ENCODE measurements at places on chromosomes 11 and 22. TPM values are rescaled to one million over a fixed set of nuclear protein-coding genes. Genes with fewer than 3 reads are reported as not detected.

- DNase-seq, result no peak
- no peaks in the 10 kb centered on the region for H3K36me3 ChIP-seq
- H3K4me1 ChIP-seq, result no peaks in the 10 kb centered on the region
- H3K4me3 ChIP-seq, result no peak overlapping the region
- no peaks in the 10 kb centered on the region for H3K27me3 ChIP-seq
Measured at GRCh38 chr11:8199676-8200075, 30.9 kb upstream of the RIC3 start.

DNA sequence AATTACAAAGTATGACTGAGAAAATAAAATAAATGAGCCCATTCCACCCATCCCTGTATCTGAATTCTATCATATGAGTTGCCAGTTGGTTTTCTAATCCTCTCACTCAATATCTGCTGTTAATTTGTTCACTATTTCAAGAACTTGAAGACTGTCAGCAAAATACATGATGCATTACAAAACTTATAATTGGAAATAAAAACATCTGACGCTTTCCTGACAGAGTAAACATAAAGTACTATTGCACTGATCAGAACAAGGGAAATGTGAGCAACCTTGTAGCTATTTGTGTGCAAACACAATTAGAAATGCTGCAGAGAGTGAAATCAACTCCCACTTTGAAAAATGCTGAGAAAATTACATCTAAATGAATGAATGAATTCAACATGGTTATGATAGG is 97.1 kb downstream of the MPPED2 start:
- DNase-seq, result no peak
- peaks cover 32% of the 10 kb centered on the region for H3K4me1 ChIP-seq
- H3K27ac ChIP-seq, result peak overlapping the region; percentile 67
- no peak overlapping the region for H3K4me3 ChIP-seq
- H3K36me3 ChIP-seq, result no peaks in the 10 kb centered on the region

DNA sequence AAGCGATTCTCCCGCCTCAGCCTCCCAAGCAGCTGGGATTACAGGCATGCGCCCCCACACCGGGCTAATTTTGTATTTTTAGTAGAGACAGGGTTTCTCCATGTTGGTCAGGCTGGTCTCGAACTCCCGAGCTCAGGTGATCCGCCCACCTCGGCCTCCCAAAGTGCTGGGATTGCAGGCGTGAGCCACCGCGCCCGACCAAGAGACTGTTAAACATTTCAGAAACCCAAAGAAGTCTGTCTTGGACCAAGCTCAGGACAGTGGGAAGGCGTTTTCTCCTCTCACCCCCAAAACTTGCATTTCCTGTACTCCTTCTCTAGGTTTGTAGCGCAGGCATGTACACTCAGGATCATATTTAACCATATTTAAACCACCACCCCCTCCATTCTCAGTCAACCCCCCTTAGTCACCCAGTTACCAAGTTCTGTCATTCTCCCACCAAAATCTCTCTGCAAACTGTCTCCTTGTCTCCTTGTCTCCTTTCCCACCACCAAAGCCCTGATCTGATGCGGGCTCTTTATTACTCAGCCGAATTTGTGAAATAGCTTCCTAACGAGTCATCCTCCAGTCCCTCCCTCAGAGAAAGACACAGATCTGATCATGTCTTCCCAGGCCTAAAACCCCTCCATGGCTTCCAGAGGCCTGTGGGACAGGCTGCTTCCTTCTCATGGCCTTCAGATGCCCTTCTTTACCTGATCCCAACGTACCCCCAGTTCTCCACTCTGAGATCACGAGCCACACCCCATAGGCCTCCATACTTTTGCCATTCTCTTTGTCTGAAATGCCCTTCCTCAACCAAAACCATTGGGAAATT is 29.0 kb upstream of the CREB3L1 start:
- H3K36me3 ChIP-seq, result no peaks in the 10 kb centered on the region
- no peak overlapping the region for H3K27ac ChIP-seq
- DNase-seq, result no peak
- H3K27me3 ChIP-seq, result no peaks in the 10 kb centered on the region
- no peak overlapping the region for H3K4me3 ChIP-seq

GRCh38 chr11:113159988-113160807 is 154.2 kb upstream of the TTC12 start:
- no peaks in the 10 kb centered on the region for H3K4me1 ChIP-seq
- no peaks in the 10 kb centered on the region for H3K27me3 ChIP-seq
- H3K27ac ChIP-seq, result no peak overlapping the region
- DNase-seq, result no peak

DNA sequence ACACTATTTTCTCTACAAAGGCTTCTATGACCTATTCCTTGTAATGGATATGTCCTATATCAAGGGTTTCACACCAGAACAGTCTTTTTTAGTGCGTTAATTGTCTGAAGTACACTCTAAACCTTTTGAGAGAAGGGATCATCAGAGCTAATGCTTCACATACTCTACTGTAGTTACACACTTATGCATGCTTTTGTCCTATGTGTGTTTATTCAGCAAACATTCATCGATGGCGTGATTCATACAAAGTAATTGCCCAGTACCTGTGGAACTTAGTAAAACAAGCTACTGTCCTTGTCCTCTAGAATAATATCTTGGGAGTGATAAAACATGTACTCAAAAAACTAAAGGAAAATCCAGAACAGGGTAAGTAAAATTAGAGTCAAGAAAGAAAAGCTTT is 139.2 kb downstream of the GUCY1A2 start:
- no peaks in the 10 kb centered on the region for H3K4me1 ChIP-seq
- H3K36me3 ChIP-seq, result no peaks in the 10 kb centered on the region
- DNase-seq, result no peak

DNA sequence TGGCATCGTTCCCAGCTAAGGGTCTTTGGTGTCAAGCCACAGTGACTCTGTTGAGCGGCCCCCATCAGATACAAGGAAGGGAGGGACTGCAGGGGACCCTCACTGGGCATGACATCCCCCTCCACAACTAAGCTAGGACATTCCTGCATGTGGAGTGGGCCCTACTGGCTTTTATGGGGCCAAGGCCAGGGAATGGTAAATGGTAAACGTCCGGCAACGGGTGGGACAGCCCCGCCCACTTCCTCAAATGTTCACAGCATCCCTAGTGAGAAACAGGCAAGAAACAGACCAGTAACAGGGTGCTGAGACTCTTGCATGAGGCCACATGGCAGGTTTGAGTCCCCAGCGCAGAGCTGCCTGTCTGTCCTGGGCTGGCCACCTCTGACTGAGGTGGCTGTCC is 4.4 kb downstream of the TMPRSS6 start:
- H3K4me1 ChIP-seq, result no peaks in the 10 kb centered on the region
- H3K36me3 ChIP-seq, result no peaks in the 10 kb centered on the region
- no peak overlapping the region for H3K27ac ChIP-seq
- H3K4me3 ChIP-seq, result no peak overlapping the region
- no peak for DNase-seq

GRCh38 chr11:19679952-19680828 is 32.4 kb upstream of the NAV2 start:
- no peaks in the 10 kb centered on the region for H3K27me3 ChIP-seq
- peaks cover 71% of the 10 kb centered on the region for H3K4me1 ChIP-seq
- no peaks in the 10 kb centered on the region for H3K36me3 ChIP-seq
- DNase-seq, result peak; percentile 98

GRCh38 chr11:123641495-123641840 is 13.0 kb downstream of the SCN3B start:
- no peaks in the 10 kb centered on the region for H3K27me3 ChIP-seq
- no peaks in the 10 kb centered on the region for H3K4me1 ChIP-seq
- H3K36me3 ChIP-seq, result no peaks in the 10 kb centered on the region
- no peak overlapping the region for H3K27ac ChIP-seq
- H3K4me3 ChIP-seq, result no peak overlapping the region

GRCh38 chr11:3003396-3004231 is 11.5 kb upstream of the NAP1L4 start:
- H3K36me3 ChIP-seq, result peaks cover 38% of the 10 kb centered on the region
- no peak overlapping the region for H3K27ac ChIP-seq
- no peaks in the 10 kb centered on the region for H3K27me3 ChIP-seq
- no peak overlapping the region for H3K4me3 ChIP-seq

GRCh38 chr11:2668876-2669275 is 30.9 kb downstream of the KCNQ1OT1 start:
- H3K27ac ChIP-seq, result no peak overlapping the region
- no peak for DNase-seq
- H3K27me3 ChIP-seq, result no peaks in the 10 kb centered on the region
- H3K36me3 ChIP-seq, result no peaks in the 10 kb centered on the region

- H3K27me3 ChIP-seq, result no peaks in the 10 kb centered on the region
- DNase-seq, result no peak
- H3K36me3 ChIP-seq, result peaks cover 12% of the 10 kb centered on the region
Measured at GRCh38 chr11:6618117-6619003, 862 bp downstream of the TPP1 start.

DNA sequence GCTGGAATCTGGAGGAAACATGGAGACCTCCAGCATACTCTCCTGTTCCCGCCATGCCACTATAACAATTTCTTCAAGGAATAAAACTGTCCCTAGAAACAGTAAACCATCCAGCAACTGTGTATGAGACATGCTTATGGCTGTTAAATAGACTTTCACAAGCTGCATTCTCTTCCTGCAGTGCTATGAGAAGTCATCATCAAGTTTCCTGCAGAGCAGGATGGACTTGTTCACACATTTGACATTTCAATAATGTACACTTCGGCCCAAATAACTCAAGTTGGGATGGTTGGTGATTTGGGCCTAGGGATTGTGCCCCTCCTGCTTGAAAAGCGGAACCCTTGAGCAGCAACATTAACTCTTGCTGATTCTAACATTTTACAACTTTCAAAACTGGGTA is 20.2 kb upstream of the CSF2RB start:
- H3K27me3 ChIP-seq, result no peaks in the 10 kb centered on the region
- no peak overlapping the region for H3K27ac ChIP-seq
- no peaks in the 10 kb centered on the region for H3K36me3 ChIP-seq
- no peaks in the 10 kb centered on the region for H3K4me1 ChIP-seq

- H3K4me3 ChIP-seq, result no peak overlapping the region
- H3K27ac ChIP-seq, result no peak overlapping the region
- no peak for DNase-seq
- H3K4me1 ChIP-seq, result no peaks in the 10 kb centered on the region
- H3K27me3 ChIP-seq, result no peaks in the 10 kb centered on the region
Measured at GRCh38 chr11:77510095-77510494, 36.2 kb upstream of the PAK1 start.

DNA sequence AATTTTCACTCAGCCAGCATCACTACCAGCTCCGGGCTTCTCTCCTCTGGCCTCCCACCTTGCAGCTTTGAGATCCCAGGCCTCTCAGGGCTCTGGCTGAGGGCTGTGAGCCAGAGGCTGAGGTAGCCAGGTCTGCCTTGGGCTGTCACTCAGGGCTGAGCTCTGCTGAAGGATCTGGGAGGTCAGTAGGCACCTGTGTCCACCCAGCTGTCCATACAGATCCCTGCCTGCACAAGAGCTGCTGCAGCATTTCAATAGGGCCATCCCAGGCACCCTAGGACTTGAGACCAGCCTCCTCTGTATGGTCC is 12.6 kb downstream of the KCNQ1OT1 start:
- no peak overlapping the region for H3K27ac ChIP-seq
- no peaks in the 10 kb centered on the region for H3K4me1 ChIP-seq
- DNase-seq, result peak; percentile 3
- H3K4me3 ChIP-seq, result no peak overlapping the region
- H3K27me3 ChIP-seq, result no peaks in the 10 kb centered on the region

- H3K27me3 ChIP-seq, result no peaks in the 10 kb centered on the region
- no peaks in the 10 kb centered on the region for H3K4me1 ChIP-seq
- no peak overlapping the region for H3K4me3 ChIP-seq
- no peak for DNase-seq
- H3K27ac ChIP-seq, result no peak overlapping the region
Measured at GRCh38 chr11:68076371-68077042, 37.7 kb downstream of the TCIRG1 start.

DNA sequence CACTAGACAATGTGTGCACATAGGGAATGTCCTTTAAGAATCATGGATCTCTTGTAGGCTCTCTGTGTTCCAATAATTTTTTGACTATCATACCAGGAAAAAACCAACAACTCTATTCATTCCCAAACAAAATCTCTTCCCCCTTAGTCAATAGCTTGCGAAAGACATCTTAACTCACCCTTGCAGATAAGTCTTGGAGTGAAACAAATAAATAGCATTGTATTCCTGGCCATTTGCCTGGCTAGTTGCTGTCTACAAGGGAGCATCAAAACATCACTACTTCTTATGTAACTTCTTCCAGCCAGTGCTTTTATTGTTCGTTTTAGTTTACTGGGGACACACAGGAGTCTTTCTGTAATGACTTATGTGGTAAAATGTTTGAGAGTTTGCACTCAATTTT is 29.4 kb downstream of the SCN3B start:
- H3K27ac ChIP-seq, result no peak overlapping the region
- no peak for DNase-seq
- H3K36me3 ChIP-seq, result no peaks in the 10 kb centered on the region
- no peaks in the 10 kb centered on the region for H3K27me3 ChIP-seq

- no peaks in the 10 kb centered on the region for H3K36me3 ChIP-seq
- no peaks in the 10 kb centered on the region for H3K27me3 ChIP-seq
- no peak for DNase-seq
- H3K27ac ChIP-seq, result no peak overlapping the region
Measured at GRCh38 chr22:27399161-27399560, 402.4 kb downstream of the MN1 start.

- H3K27me3 ChIP-seq, result no peaks in the 10 kb centered on the region
- no peaks in the 10 kb centered on the region for H3K4me1 ChIP-seq
- no peak for DNase-seq
- no peaks in the 10 kb centered on the region for H3K36me3 ChIP-seq
Measured at GRCh38 chr11:72482211-72482812, 48.0 kb upstream of the CLPB start.

DNA sequence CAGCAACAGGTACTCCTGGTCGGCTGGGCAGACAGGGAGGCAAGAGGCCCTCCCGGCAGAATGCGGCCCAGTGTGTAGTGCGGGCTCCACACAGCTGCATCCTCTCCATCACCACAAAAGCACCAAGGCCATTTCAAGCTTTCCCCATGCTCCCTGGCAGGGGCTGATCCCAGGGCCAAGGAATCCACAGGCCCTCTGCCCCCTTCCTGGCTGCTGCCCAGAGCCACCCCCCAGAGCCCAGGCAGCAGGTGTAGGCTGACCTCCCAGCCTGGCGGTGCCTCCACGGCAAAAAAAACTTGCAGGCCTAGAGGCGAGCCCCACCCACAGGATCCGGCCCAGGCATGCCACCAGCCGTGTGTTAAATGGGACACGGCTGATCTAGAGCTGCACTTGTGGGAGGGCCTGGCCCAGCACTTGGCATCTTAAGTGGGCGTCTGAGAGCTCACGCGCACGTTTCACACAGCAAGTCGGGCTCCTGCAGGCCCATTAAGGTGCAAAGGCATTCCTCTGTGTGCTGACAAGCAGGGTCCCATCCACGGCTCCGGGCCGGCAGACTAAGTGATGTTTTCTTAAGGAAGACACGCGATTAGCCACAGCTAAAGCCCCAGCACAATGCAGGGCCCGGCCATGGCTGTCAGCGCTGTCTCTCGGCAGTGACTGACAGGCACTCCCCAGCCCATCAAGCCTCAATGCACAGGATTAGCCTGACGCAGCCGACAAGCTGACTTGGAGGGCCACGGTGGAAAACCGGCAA is 19.8 kb upstream of the GNB1L start:
- no peaks in the 10 kb centered on the region for H3K27me3 ChIP-seq
- H3K36me3 ChIP-seq, result peaks cover 5% of the 10 kb centered on the region
- H3K4me1 ChIP-seq, result peaks cover 16% of the 10 kb centered on the region
- H3K27ac ChIP-seq, result peak overlapping the region; percentile 54
- DNase-seq, result peak; percentile 7

GRCh38 chr11:59218893-59219292 is 6.2 kb upstream of the MPEG1 start:
- H3K27me3 ChIP-seq, result no peaks in the 10 kb centered on the region
- no peak overlapping the region for H3K27ac ChIP-seq
- no peak overlapping the region for H3K4me3 ChIP-seq

Gene P2RX6
- total RNA-seq, result not detected

Gene TYR
- not detected for total RNA-seq

Gene C11orf97
- total RNA-seq, result not detected

Gene PDGFB
- 8.9 TPM for total RNA-seq

Gene TSKU
- total RNA-seq, result 121 TPM

Gene APOA5
- not detected for total RNA-seq

Gene SPA17
- total RNA-seq, result not detected

Gene STX3
- total RNA-seq, result 18.0 TPM

Gene OR10G6
- total RNA-seq, result not detected

Gene SBF2
- 34.5 TPM for total RNA-seq
